ENCODE measurements at places on chromosomes 12 and 14.

GRCh38 chr12:93244514-93245077 lies 133.1 kb upstream of the NUDT4 start:
- no peak for DNase-seq

- no peak for DNase-seq
Measured at GRCh38 chr12:117501076-117501869, 139.8 kb upstream of the NOS1 start.

DNA sequence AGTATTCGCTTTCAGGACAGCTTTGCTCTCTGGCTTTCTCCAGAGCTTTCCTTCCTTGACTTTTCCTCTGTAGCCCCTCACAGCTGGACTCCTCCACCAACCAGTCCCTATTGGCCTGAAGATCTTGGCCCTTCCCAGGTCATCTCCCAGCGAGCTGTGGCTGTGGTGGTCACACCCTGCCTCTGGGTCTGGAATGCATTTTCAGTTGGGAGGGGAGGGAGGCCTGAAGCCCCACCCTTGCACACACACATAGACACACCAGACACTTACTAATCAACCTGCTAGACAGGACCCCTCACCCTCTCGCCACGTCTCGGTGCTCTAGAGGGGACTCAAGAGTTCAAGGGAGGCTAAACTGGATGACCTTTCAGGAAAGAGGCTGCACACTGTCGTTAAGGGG lies 13.9 kb downstream of the JDP2 start:
- DNase-seq, result no peak

GRCh38 chr12:10113920-10114319 lies 15.1 kb upstream of the CLEC1A start:
- DNase-seq, result no peak

DNA sequence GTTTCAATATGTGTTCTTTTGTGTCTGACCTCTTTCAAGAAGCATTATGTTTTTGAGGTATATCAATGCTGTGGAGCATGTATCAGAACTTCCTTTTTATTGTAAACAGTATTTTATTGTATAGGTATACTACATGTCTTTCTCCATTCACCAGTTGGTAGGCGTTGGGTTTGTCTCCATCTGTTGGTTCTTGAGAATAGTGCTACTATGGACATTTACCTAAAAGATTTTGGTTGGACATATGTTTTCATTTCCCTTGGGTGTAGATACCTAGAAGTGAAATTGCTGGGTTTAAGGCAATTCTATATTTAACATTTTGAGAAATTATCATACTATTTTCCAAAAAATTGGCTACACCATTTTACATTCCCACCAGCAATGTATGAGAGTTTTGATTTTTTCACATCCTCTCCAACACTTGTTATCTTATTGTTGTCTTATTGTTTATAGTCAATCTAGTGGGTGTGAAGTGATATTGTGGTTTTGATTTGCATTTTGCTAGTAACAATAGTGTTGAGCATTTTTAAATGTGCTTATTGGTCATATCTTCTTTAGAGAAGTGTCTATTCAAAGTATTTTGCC lies 409.2 kb downstream of the IPO8 start:
- peak; percentile 11 for DNase-seq

- no peak for DNase-seq
Measured at GRCh38 chr14:92506231-92506630, 7.3 kb upstream of the RIN3 start.

DNA sequence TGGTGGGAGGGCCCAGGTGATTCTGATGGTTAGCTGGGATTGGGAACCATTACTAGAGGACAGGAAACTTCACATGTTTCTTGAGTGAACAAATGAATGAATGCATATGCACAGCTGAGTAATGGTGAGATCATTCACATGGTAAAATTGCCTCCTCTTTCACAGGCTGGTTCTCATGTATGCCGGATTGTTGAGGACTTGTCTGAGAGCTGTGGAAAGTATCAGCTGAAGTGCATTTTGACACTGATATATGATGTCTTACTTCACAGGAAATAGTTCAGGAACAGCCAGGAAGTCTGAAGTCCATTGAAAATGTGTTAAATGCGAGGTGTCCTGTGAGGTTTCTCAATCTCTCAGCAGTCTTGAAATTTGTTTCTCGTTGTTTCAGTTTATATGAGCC lies 77.6 kb upstream of the DACT1 start:
- no peak for DNase-seq

DNA sequence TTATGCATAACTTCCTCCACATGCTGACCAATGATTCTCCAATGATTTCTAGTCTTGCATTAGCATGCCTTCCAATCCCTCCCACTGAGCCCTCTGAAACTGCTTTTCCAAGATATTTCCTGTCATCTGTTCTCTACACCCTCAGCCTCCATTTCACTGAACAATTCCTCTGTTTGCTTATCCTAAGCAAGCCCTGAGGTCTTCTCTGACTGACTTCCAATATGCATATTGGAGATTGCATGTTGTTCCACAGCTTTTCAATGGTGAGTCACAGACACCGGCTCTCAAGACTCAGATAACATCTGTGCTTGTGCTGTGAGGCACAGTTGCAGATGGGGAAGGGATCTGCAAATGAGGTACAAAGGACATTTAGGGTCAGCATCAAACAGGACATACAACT lies 141.0 kb downstream of the SLC16A7 start:
- DNase-seq, result no peak

GRCh38 chr14:105250986-105251385 lies 2.7 kb downstream of the BTBD6 start:
- DNase-seq, result no peak

- no peak for DNase-seq
Measured at GRCh38 chr14:31363331-31364073, 56.8 kb downstream of the HEATR5A start.

DNA sequence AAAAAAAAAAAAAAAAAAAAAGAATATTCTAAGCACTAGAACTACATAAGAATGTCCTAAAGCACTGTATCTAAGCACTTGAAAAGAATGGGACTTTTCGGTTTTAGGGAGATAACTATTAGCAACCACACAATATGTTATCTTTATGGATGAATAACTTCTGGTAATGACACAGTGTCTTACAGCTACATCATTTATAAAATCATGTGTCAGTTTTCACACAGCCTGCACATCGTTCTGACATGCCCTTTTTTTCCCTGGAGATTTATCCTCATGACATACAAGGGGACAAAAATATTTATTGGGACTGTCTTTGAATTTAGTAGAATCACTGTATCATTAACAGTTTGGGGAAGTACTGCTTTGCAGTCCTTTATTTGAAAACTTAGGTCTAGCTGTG lies 17.3 kb downstream of the TMEM19 start:
- DNase-seq, result no peak

DNA sequence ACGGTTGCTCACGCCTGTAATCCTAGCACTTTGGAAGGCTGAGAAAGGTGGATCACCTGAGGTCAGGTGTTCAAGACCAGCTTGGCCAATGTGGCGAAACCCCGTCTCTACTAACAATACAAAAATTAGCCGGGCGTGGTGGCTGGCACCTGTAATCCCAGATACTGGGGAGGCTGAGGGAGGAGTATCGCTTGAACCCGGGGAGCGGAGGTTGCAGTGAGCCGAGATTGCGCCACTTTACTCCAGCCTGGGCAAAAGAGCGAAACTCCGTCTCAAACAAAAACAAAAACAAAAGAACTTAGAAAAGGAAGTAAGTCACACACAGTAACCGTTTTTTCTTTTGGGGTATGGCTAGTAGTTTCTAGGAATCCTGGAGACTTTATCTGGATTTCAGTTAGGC lies 1.7 kb upstream of the PALS1 start:
- no peak for DNase-seq

Data from endothelial cell (in vitro differentiated cells).